ENCODE measurements at places on chromosomes 1 and 21. TPM values are rescaled to one million over a fixed set of nuclear protein-coding genes. Genes with fewer than 3 reads are reported as not detected.

LENEP gene
- not detected for total RNA-seq

DNA sequence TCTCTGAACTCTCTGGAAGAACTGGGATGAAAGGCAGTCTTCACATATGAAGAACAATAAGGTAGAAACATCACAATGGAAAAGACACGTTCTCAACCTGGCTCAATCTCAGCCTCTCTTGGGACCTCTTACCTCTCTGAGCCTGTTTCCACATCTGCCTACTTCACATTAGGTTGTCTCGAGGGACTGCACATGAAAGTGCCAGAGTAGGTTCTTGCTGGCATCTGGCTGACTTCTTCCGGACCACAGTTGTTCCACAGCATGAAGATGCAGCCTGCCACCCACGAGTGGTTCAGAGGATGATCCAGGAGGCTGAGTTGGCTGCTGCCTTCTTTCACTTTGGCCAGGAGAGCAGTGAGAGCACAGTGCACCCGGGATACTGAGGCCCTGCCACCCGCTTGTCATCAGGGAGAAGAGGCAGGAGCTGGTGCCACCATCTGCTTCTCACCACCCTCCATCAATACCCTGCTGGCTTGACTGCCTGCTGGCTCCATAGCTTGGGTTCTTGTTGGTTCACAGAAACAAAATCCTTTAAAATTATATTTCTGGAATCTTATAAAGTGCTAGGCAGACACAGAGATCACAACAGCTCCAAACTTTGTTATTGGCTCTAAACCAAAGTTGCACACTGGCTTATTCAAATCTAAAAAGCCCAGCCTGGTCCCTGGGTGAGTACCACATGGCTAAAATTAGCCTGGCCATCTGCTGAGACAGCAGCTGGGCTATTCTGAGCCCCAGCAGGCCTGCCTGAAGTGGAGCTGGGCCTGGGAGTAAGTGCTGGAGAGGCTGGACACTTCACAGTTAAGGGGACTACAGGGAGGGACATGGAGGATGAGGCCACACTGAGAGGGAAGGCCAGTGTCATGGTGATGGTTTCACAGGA lies 46.9 kb upstream of the LIN9 start:
- DNase-seq: no peak

- no peak for DNase-seq
Observed at GRCh38 chr1:156073740-156074139, 8.5 kb downstream of the MEX3A start.

DNA sequence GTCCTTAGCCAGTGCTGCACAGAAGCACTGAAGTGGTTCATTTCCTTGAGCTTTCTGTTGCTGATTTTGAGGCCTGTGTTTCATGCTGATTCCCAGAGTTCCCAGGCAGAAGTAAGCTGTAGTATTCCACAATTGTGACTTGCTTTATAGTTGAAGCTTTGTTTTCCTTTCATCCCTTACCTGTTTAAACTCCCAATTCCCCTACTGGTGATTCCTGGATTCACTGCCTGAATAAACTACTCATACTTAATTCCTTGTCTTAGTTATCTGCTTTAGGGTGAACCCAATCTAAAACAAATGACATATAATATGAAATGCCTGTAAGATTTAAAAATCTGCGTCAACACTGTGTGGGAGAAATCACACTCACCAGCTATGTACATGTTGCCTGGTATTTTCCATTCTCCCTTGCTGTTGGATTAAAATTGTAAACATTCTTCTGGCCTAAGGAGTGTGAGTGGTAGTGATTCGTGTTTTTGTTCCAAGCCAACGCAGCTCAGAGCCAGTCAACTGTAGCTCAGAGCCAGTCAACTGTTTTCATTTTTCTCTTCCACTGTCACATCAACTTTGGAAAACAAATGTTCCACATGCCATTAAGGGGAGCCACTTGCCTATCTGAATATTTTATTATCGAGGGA lies 879.4 kb downstream of the MRPL39 start:
- DNase-seq: no peak

GRCh38 chr1:99305626-99306025 lies 41.3 kb downstream of the PLPPR4 start:
- no peak for DNase-seq

- DNase-seq: no peak
Observed at GRCh38 chr1:184021728-184022127, 15.8 kb downstream of the COLGALT2 start.

GRCh38 chr21:34553151-34553952 lies 41.3 kb upstream of the KCNE1 start:
- DNase-seq: peak; percentile 26

DNA sequence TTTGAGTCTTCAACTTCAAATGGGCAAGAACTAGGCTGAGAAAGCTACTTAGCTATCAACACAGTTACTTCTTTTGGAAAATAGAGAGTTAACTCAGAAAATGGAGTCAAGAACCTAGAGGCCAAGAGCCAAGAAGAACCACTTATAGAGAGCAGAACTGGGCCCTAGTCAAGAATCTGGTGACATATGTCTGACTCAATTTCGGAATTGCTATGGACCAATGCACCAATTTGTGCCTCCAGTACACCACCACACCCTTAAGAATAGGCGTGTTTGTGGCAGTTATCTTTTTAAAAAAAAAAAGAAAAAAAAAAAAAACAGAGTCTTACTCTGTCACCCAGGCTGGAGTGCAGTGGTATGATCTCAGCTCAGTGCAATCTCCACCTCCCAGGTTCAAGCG lies 7.8 kb downstream of the S100A2 start:
- DNase-seq: no peak

DNA sequence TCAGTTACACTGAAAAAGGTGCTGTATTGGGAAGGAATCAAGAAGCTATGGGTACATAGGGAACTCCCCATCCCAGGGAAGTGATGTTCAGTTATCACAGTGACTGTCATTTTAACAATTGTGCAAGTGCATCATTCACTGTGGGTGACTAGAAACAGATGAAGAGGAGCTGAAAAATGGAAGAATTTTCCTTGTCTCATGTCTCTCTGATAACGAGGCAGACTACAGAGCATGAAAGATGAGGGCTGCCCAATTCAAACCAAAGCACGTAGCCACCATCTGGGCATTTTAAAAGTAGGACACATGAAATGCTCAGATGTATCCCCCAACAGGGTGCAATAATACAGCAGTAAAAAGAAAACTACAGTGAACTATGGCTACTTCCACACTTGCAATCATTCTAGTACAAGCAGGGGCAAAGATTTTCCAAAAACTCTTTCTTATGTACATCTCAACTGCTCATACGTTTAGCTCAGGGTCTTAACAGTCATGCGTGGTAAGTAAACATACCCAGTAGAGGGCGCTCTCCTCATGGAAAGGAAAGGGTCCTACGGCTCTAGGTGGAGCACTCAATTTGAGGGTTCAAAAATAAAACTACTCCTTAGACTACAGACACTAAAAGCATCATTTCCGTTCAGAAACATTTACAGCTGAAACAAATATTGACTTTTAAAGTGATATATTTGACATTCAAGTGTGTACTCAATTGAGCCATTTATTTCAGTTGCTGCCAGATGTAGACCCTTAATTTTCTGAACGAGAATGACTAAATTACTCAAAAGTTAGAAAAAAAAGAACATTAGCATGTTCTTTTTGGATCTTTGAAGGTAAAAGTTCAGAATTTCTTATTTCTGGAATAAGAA lies 143.2 kb downstream of the KCTD3 start:
- peak; percentile 85 for DNase-seq

GRCh38 chr1:118266436-118266835 lies 81.4 kb upstream of the SPAG17 start:
- no peak for DNase-seq

DNA sequence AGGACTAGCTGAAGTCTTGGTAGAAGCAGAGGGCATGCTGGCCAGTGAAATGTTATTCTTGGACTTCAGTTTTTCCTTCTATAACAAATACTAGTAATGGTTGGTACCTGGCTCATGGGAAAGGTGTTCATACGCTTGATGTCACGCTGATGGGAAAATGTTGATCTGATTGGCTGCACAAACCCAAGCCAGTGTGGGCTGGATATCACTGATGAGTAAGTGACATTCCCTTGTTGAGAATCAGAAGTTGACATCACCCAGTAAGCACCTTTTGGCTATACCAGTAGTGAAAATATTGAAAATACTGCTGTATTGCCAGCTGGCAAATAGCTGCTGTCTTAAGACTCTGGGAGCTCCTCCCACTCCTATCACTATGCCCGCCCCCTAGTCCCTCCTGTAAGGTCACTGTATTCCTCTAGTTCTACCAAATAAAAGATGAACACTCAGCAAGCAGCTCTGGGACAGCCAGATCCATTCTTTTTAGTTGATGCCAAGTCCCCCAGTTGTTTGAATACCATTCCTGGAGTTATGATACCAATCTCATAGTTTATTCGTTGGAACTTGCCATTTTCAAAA lies 168.2 kb downstream of the GRIK1 start:
- DNase-seq: no peak

CELA2B gene
- not detected for total RNA-seq

FCMR gene
- 18.0 TPM for total RNA-seq

DNA sequence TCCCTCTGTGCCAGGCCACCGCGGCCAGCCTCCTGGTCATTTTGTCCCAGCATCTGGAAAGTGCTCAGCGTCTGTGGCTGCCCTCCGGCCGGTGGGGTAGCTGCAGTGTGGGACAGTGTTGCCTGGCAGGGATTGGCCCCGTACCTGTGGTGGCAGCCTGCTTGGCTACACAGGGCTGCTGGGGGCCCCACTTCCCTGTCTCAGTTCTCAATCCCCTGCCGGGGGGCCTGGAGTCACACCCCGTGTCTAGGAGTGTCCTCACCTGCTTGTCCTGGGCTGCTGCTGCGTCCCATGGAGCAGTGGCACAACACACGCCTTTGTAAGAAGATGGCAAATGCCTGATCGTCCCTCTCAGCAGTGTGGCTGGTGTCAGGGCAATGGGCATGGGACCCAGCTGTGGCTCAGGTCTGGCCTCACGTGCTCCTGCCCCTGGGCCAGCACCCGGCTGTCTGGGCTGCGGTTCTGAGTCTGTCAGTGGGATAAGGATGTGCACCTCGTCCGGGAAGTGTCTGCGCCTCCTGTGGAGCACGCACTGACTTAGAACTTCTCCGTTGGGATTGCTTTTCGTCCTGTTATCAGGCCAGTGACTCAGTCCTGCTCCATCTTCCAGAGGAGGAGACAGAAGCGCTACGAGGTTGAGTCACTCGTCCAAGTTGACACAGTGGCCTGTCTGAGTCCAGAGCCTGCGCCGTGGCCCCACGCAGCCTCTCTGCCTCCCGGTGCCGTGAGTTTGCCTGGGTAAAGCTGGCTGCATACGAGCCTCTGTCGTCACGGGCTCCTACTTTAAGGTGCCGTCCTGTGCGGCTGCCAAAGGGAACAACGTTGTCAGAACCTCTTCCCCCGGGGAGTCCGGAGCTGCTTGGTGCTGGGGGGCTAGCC lies 41.0 kb downstream of the CRYAA start:
- DNase-seq: peak; percentile 82

GRCh38 chr21:32978331-32979270 lies 47.1 kb upstream of the OLIG2 start:
- no peak for DNase-seq

DNA sequence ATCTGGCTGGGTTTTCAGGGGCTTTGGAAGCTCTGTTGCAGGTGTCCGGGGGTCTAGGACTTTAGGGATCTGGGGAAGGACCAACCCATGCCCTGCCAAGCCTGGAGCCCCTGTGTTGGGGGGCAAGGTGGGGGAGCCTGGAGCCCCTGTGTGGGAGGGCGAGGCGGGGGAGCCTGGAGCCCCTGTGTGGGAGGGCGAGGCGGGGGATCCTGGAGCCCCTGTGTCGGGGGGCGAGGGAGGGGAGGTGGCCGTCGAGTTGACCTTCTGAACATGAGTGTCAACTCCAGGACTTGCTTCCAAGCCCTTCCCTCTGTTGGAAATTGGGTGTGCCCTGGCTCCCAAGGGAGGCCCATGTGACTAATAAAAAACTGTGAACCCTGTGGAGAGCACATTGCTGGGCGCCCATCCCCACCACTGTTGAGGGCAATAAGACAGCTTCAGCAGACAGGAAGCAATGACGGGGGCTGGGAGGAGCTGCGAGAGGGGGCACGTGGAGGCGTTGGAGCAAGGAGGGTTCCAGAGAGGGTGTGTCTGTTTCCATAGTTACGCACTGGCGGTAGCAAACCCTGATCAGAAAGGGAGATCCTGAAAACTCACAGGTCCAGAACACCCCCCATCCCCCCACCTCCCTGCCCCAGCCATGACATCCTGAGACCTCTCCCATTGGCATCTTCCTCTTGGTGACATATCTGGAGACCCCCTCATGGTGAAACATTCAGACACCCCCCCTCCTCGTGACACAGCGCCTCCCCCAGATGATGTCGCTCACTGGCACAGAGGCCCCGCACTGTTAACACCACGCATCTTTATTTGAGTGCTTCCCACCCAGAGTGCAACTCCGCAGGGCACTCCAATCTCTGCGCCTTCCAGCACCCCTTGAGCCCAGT lies 8.4 kb downstream of the MYBPH start:
- DNase-seq: no peak

GRCh38 chr1:98253145-98253544 lies 332.3 kb upstream of the DPYD start:
- no peak for DNase-seq

KLHDC7A gene
- total RNA-seq: not detected

- peak; percentile 72 for DNase-seq
Observed at GRCh38 chr1:6519935-6520671, 28.6 kb upstream of the PLEKHG5 start.

PALMD gene
- total RNA-seq: 0.33 TPM

GRCh38 chr1:102431253-102431652 lies 434.5 kb upstream of the OLFM3 start:
- no peak for DNase-seq

SIM2 gene
- 14.4 TPM for total RNA-seq

DNA sequence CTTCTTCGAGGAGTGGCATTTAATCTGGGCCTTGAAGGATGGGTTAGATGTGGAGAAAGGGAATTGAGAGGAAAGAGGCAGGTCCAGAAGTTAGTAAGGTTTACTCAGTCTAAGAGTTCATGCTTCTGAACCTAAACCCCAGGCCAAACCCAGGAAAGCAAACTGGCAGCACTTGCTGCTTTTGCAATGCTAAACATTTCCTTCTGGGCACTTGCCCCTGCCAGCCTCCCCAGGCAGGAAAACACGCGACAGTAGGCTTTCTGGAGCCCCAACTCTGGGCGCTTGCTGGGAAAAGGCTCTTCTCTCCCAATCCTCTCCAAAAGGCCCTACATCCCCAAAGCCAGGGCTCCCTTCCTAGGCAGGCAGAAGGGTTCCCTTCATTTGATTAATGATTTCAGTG lies 2.5 kb downstream of the OLFML2B start:
- no peak for DNase-seq

CFAP45 gene
- 0.40 TPM for total RNA-seq

DNA sequence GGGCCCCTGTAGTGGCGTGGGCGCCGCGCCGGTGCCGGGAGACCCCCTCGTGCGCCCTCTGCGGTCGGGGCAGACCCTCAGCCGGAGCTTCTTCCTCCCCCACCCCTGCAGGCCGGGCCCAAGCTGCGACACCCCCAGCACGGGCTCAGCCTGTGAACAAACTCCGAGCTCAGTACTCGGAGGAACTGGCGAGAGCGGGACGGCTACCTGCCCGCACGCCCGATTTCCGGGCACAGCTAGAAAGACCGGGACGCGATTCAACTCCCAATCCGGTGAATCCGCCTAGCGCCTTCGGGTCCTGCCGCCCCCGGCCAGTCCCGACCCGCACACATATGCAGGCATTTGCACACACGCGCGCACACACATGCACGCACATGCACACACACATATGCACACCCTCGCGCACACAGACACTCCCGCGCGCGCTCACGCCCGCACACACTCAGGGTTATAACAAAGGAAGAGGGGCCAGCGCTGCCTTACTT lies 580 bp upstream of the BLACAT1 start:
- DNase-seq: no peak
